Naive thymus-derived CD4-positive, alpha-beta T cell (primary cell): ENCODE measurements at places on chromosomes 3 and 15. TPM values are rescaled to one million over a fixed set of nuclear protein-coding genes. Genes with fewer than 3 reads are reported as not detected.

CACNA2D3 gene
- total RNA-seq, result not detected

GOLGA8T gene
- total RNA-seq, result not detected

ANO10 gene
- 7.2 TPM for total RNA-seq

DNA sequence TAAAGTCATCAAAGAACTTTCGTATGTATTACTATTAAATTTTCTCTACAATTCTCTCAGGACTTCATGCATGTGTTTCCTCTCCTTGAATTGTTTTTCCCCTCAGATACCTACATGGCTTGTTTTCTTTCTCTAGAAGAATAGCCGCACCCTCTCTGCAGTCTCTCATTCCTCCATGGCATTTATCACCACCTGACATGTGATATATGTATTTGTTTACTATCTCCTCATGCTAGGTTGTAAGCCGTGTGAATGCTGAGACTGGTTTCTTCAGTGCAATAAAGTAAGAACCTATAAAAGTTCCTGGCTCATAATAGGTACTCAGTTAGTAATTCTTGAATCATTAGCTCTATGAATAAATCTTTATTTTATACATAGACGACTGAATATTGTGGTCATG, 149.2 kb downstream of the CNTN4 start:
- no peak overlapping the region for H3K4me3 ChIP-seq
- H3K27me3 ChIP-seq, result no peaks in the 10 kb centered on the region
- no peaks in the 10 kb centered on the region for H3K36me3 ChIP-seq
- DNase-seq, result no peak
- H3K4me1 ChIP-seq, result no peaks in the 10 kb centered on the region
- no peak overlapping the region for H3K27ac ChIP-seq

GRCh38 chr3:13891492-13892073, 11.7 kb upstream of the WNT7A start:
- no peak overlapping the region for H3K4me3 ChIP-seq
- no peak for DNase-seq
- peaks cover 32% of the 10 kb centered on the region for H3K4me1 ChIP-seq
- H3K27ac ChIP-seq, result peak overlapping the region; percentile 54

GRCh38 chr3:70757658-70758057, 445.2 kb upstream of the MDFIC2 start:
- DNase-seq, result no peak
- H3K27ac ChIP-seq, result no peak overlapping the region
- H3K27me3 ChIP-seq, result no peaks in the 10 kb centered on the region
- no peaks in the 10 kb centered on the region for H3K4me1 ChIP-seq
- H3K4me3 ChIP-seq, result no peak overlapping the region

DNA sequence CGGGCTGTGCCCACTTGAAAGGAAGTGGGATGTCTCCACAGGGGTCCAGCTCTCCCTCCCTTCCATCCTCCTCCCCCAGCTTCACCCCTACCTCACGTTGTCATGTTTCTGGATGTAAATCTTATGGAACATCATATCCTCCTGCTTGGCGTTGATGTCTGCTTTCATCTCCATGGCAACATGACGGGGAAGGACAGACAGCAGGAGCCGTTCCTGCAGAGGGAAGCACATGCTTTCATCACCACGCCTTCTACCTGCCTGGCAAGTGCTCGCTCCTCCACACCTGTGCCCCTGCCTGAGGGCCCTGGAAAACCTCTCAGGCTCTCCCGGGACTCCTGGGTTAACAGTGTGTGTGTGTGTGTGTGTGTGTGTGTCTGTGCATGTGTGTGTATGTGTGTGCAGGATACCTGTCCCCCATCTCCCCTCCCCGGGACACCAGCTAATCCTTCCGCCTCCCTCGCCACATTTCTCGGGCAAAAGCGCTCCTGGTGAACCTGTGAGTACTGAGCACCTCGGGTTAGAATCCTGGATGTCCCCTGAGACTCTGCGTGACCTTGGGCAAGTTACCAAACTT, 101.1 kb downstream of the ADCY5 start:
- H3K4me1 ChIP-seq, result no peaks in the 10 kb centered on the region
- no peak overlapping the region for H3K4me3 ChIP-seq
- no peaks in the 10 kb centered on the region for H3K27me3 ChIP-seq
- no peak for DNase-seq
- H3K27ac ChIP-seq, result no peak overlapping the region

DNA sequence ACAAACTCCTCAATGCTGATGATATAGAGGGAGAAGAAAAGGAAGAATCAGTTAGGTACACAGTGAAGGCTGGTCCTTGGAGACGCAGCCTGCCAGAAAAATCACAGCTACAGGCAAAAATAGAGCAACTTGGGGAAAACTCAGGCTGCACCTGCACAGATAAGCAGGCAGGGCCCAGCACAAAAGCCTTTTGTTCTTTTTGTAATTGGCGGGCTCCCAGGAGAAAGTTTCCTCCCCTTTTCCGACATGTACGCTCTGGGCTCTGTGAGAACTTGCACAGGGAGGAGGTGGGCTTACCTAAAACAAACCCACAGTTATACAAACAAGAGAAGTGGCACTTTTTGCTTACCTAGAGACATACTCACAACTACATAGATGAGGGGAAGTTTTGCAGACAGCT, 813.4 kb upstream of the EPHA6 start:
- H3K36me3 ChIP-seq, result no peaks in the 10 kb centered on the region
- H3K27me3 ChIP-seq, result no peaks in the 10 kb centered on the region
- no peak overlapping the region for H3K27ac ChIP-seq
- no peak overlapping the region for H3K4me3 ChIP-seq
- no peak for DNase-seq

AGBL1 gene
- not detected for total RNA-seq

GRCh38 chr3:166263460-166263859, 426.2 kb upstream of the BCHE start:
- H3K4me1 ChIP-seq, result no peaks in the 10 kb centered on the region
- H3K27me3 ChIP-seq, result no peaks in the 10 kb centered on the region
- H3K36me3 ChIP-seq, result no peaks in the 10 kb centered on the region
- no peak overlapping the region for H3K27ac ChIP-seq

- DNase-seq, result no peak
- H3K36me3 ChIP-seq, result no peaks in the 10 kb centered on the region
- no peak overlapping the region for H3K27ac ChIP-seq
Observed at GRCh38 chr3:31831591-31831990, 149.5 kb downstream of the OSBPL10 start.
